ENCODE measurements at places on chromosomes 3 and 15.

DNA sequence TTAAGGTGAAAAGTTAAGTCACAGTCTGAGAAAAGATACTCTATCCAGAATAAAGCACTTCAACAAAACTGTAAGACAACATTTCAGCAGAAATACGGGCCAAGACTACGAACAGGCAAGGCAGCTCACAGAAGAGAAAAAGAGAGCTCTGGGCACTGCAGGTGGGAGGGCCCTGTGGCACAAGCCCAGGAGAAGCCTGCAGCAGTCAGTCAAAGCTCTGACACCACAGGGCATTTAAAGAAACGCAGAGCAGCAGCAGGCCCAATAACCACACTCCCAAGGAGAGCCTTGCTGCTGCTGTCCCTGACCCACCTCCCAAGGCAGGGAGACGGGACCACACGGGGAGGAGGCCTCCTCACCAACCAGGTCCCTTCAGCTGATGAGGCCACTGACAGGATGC, 19.2 kb downstream of the CHSY1 start:
- DNase-seq, result no peak

DNA sequence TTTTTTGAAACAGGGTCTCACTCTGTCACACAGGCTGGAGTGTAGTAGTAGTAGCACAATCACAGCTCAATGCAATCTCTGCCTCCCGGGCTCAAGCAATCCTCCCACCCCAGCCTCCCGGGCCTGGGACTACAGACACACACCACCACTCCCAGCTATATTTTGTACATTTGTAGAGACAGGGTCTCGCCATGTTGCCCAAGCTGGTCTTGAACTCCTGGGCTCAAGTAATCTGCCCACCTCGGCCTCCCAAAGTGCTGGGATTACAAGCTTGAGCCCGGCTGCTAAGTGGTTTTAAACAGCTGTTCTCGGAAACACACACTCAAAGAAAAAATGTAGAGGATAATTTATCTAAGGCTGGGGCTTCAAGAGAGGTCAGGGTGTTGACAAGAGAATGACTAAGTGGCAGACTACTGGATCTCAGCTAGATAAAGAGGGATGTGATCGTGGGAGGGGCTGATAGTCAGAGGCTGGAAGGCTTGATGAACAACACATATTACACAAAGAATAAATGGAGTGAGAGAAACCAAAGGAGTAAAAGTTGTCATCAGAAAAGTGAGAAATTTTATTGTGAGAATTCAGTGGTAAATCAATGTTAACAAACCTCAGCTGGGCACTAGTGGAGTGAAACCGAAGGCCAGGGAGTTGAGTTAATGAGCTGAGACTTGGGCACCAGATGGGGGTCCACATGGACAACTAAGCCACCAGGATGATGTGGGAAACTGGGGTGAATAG, 6.7 kb downstream of the CCR5AS start:
- DNase-seq, result no peak

- DNase-seq, result no peak
Observed at GRCh38 chr15:62935300-62936081, 107.1 kb upstream of the TPM1 start.

- DNase-seq, result no peak
Observed at GRCh38 chr3:127044996-127045395, 62.1 kb downstream of the PLXNA1 start.

- no peak for DNase-seq
Observed at GRCh38 chr15:101446518-101447167, 42.9 kb downstream of the PCSK6 start.

GRCh38 chr15:85757939-85758654, 36.6 kb downstream of the KLHL25 start:
- DNase-seq, result no peak

DNA sequence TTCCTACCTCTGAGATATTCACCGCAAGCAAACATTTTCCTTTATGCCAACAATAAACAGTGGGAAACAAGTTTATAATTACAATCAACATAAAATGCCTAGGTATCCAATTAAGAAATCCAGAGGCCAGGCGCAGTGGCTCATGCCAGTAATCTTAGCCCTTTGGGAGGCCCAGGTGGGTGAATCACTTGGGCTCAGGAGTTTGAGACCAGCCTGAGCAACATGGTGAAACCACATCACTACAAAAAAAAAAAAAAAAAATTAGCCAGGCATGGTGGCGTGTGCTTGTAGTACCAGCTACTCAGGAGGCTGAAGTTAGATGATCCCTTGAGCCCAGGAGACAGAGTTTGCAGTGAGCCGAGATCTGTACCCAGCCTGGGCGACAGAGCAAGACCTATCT, 17.3 kb downstream of the TBC1D2B start:
- no peak for DNase-seq

Data from muscle of arm (tissue), 14 donors.